ENCODE measurements at places on chromosomes 2 and 18. TPM values are rescaled to one million over a fixed set of nuclear protein-coding genes. Genes with fewer than 3 reads are reported as not detected.

DNA sequence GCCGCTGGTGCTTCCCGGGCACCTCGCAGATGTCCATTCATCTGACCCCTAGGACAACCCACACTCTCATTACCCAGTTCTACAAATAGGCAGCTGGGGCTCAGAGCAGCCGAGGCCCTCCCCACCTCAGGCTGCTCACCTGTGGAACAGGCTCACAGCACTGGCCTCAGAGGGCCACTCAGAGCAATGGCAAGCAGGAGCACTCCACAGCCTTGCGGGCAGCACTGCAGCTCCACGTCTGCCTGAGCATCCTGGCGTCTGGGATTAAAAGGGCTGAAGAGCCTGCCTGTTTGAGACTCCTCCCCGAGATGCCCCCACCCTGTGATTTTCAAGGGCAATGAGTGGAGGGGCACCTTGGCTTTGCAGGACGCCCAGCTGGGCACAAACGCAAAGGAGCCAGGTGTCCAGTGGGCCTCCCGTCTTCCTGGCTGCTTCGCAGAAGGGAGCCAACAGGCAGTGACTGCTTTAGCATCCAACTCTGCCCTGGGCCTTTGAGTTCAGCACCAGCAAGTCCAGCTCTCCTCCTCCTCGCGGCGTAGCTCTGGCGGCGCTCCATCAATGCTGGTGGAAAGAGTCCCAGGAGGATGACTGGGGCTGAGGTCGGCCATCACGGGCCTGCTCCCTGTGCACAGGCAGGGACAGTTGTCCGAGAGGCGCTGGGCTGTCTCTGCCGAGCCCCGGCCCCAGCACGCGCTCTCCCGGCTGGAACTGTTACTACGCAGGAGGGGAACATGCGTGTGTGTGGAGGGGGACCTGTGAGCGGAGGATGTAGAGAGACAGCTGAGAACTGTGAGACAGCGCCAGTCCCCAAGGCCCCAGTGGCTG lies 297.2 kb downstream of the NDUFA10 start:
- DNase-seq, result peak; percentile 68

DNA sequence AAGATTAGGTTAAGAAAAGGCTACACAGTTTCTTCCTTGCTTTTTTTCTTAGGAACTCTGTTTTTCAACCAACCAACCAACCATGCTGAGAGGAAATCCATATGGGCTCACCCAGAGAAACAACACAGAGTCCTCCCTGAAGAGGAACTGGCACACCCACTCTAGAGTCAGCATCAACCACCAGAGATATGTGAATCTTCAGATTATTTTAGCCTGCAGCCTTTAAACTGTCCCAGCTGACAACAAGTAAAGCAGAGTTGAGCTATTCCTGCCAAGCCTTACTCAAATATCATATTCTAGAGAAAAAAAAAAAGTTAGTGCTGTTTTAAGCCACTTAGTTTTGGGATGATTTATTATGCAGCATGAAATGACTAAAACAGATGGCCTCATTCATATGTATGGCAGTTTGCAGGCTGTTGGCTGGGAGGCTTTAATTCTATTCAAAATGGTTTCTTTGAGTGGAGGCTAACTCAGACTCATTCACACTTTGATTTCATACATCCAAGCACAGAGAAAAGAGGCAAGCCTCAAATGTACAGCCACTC lies 1637.7 kb upstream of the LRRTM1 start:
- DNase-seq, result no peak

Gene VWC2L
- not detected for total RNA-seq

DNA sequence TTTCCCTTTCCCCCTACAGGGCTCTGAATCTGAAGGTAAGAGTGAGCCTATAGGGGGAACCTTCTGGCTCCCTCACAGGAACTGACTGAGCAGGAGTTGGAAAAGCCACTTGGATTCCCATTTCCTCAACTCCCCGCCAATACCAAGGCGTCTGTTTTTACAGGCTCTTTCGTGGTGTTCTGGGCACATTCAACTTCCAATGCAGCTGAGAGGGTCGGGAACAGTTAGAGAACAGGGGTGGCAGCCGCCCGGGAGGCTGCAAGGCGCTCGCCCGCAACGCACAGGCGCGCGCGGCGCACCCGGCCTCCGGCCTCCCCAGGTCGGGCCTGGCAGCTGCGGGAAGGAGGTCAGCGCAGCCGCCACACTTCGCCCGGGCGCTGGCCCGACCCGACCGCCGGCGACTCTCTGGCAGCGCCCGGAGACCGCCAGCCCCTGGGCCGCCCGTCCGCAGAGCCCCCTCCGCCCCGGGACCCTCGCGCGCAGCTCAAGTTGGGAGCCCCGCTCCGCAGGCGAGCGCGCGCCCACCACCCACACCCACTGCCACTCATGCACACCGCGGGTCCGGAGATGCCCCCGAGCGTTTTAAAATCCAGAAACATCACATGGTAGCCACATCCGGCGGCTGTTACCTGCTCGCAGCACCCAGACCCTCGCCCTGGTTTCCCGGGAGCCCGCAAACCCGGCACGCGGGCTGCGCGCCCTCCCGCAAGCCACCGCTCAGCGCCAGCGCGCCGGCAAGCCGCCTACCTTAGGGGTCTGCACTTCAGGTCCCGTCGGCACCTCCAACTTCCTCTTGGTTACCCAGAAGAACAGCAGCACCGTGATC lies 816 bp downstream of the GALNT14 start:
- DNase-seq, result peak; percentile 85

- no peak for DNase-seq
These were observed 199.0 kb upstream of the STK17B start for GRCh38 chr2:196370381-196370780.

GRCh38 chr2:19332503-19332902 lies 25.9 kb downstream of the OSR1 start:
- DNase-seq, result no peak

Gene MRPS9
- total RNA-seq, result 15.7 TPM

DNA sequence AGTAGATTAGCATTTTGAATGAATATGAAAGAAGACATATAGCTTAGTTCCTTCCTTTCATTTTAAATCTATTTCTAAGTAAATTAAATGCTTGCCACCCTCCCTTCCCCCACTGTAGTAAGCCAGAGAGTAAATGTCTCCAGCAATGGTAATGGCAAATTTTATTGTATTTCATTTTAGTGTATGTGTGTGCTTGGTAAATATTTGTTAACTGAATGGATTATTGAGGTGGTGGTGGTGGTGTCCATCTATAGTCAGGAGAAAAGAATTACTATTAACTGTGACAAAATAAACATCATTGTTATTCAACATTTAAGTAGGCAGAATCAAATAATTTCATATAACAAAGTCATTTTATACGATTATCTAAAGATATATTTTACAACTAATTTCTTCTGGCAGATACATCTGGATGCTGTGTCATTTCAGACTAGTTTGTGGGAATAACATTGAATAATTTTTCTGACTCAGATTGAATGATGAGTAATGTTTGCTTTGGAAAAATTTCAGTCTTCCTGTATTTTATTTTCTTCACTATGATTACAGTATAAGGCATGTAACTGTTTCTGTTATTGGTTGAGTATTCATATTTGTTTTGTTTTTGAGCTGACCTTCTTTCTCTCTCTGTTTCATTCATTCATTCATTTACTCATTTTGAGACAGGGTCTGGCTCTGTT lies 18.3 kb downstream of the ASXL3 start:
- DNase-seq, result no peak

Measured in upper lobe of left lung (tissue), 6 donors.